ENCODE measurements at places on chromosomes 12 and 14.

DNA sequence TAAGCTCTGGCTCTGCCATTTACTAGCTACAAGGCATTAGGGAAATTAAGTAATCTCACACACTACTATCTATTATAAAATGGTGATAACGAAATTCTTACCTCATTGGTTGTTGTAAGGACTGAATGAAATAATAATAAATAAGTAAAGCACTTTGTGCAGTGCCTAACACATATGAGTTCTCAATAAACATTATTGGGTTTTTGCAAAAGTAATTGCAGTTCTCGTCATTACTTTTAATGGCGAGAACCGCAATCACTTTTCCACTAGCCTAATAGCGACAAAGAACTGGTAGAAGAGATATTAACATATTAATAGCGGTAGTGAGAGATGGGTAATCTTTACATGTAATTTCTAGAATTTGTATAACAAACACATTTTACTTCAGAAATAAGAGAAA lies 9.2 kb downstream of the KRT77 start:
- no peak for DNase-seq

DNA sequence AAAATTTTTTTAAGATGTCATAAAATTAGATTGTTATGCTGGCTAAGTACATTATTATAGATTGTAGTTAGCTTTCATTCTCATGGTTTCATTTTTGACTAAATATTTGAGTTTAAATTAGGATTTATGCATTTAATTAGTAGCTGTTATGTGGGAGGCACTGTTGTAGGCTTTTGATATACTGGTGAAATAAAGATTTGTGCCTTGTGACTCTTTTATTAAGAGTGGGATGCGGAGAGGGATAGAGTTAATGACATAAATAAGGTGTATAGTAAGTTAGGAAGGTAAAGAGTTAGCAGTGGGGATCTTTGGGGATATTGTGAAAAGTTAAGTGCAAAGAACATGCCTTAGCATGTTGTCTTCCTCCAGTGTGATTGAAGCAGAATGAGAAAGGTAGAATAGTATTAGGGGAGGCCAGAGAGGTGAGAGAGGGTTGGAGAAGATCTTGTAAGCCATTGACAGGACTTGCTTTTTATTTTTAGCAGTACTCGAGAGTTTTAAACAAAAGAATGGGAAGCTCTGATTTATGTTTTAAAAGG lies 8.8 kb downstream of the ARHGAP5 start:
- DNase-seq, result no peak

- no peak for DNase-seq
These were observed 15.4 kb downstream of the HSP90AA1 start for GRCh38 chr14:102071283-102071998.

DNA sequence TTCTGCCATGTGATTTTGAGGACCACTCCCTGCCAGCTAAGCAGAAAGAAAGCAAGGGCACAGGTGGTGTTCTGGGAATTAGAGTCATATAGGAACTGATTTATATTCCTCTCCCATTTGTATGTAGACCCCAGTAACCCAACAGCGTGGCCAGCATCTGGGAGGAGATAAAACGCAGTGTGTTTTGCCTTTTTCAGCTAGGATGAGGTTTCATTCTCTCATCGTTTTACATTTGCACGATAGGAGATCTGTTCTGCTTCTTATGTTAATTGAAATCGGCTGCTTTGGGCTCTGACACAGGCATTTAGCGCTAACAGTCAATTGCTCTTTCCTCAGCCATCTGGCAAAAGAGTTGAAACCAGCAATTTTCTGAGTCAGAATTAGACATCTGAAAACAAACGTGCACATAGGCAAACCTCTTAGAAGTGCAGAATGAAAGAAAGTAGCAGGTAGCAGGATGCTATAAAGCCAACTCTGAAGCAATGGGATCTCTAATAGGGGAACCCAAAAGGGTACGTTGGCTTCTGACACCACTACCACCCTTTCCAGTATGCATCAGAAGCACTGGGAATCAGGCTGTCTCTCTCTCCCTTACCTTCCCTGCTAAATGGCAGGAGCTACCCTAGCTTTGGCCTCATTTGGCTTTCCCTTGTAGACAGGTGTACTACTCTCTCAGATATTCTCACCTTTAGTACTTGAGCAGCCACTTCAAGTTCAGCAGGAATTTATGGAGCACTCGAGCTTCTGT lies 219.1 kb downstream of the PHLDA1 start:
- DNase-seq, result no peak

DNA sequence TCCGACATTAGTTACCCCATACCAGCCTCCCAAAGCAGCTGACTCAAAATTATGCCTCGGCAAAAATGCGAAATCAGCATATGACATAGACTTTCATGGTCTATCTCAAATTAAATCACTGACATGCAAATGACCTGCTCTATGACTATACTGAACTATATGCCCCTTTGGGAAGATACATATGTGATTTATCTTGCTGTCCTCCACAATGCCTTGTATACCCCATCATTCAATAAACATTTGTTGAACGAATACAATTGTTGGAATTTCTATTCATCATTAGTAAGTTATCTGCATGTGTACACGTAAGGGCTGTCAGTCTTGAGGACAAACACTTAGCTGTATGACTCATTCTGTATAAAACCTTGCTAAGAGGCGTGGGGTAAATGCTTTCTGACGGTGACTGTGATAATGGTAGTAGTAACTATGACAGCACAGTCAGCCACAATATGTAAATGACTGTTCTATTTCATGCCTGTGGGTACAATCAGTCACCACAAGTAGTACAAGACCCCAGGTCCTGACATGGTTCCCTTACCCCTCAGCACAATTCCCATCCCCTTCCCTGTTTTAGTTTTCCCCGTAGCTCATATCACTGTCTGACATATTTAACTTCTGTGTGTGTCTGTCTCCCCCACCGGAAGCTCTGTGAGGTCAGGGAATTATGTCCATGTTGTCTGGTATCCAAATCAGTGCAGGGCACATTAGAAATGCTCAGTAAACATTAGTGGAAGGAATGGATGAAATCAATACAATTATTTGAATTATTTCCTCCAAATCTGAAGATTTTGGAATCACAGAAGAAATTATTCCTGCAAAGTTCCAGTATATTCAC lies 42.8 kb downstream of the STXBP6 start:
- DNase-seq, result no peak

DNA sequence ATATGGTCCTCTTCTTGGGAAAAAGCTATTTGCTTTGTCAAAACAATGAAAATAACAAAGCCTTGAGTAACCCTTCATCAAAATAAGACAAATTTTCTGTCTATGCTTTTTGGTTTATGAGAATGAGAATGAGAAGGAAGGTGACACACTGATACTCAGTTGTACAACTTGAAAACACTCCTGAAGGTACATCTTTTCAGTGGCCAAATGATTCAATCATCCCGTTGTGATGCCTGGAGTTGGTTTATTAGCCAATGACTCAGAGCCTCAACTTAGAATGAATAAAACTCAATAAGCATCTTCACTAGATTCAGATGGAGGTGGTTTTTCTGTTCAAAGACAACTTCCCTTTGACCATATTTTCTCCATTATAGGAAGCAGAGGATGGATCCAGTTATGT lies 7.8 kb upstream of the CALM1 start:
- DNase-seq, result no peak

DNA sequence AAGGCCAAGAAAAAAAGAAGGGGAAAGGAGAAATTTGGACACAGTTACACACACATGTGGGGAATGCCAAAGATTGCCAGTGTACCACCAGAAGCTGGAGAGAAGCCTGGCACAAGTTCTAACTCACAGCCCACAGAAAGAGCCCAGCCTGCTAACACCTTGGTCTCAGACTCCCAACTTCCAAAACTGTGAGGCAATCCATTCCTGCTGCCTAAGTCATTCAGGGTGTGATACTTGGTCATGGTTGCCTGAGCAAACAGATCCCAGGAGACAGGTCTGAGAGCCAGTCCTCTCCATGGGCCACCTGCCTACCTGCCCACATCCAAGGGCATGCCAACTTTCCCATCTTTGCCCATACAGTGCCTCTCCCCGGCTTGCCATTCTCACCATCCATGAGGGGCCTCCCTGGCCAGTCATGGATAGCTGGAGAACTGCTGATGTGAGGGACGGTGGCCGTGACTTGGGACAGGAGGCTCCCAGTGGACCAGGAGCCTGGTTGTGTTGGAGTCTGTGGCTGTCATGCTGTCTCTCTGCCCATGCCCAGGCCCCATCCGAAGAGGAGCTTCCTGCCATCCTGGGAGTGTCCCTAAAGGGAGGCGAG lies 198.0 kb upstream of the RTL1 start:
- DNase-seq, result no peak

GRCh38 chr14:35331605-35332516 lies 39.7 kb downstream of the PSMA6 start:
- DNase-seq, result peak; percentile 26

GRCh38 chr14:65261946-65262345 lies 150.6 kb upstream of the FUT8 start:
- no peak for DNase-seq

DNA sequence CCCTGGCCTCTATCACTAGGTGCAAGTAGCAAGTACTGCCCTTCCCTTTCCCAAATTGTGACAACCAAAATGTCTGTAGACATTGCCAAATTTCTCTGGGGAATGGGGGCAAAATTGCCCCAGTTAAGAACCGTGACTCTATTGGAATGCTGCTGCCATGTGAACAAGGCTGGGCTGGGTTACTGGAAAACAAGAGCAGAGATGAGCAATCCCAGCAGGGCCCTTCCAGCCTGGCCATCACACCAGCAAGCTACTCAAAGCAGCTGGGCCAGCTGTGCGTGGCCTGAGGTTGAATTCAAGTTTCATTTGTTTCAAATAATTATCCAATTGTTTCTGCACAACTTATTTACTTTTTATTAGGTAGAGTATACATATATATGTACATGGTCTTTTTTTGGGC lies 103.4 kb upstream of the PKP2 start:
- no peak for DNase-seq

DNA sequence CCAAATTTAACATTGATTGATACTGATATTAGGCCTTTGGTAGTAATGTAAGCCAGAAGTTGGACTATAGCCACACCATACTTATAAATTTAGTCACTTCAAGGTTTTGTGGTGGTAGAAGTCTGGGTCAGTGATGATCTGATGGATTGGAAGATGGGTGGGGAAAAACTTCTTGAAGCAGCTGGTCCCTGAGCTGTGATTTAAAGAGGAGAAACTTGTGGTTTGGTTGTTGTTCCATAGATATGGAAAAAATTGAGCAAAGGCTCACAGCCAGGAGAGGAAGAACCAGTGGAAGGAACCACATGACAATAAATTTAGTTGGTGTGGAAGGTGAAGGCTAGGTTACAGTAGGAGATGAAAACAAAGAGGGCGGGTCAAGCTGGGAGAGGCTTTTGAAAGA lies 26.1 kb downstream of the PTHLH start:
- DNase-seq, result no peak

DNA sequence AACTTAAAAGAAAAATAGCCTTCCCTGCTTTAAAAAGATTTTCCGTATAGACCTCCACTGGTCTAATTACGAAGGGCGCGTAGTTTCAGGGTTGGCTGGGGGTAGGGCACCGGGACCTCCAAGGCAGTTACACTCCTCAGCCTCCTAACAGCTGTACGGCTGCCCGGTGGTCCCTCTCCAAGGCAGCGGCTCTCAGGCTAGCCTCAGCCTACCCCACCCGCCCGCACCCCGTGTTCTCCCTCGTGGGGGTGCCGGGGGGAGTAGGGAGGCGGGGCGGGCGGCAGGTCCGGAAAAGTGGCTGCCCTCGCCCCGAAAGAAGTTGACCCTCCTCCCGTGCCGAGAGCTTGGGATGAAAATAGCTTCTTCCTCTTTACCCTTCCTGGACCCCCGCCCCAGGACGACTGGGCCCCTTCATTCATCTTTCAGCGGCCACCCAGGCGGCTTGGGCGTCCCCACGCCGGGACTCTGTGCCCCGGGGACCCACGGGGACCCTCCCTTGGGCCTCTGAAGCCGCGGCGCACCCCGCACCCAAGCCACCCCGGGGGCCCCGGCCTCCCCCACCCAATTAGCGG lies 991 bp upstream of the RCOR1 start:
- DNase-seq, result peak; percentile 36

GRCh38 chr12:24600996-24601395 lies 347.9 kb downstream of the BCAT1 start:
- no peak for DNase-seq

DNA sequence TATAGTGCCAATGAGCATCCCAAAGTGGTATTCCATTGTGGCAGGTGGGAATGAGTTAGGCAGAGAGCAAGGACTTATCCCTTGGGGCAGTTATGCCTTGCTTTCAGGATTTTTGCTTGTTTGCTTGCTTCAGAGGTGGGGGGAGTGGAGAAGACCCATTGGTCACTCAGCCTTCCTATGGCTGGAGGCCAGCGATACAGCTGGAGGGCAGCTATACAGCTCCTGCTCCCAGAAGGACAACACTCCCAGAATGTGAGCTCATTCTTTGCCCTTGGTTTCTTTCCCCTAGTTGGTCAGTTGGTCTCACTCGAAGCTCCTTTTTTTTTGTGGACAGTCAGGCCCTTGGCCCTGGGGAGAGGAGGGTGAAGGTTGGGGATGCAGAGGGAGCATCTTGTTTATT lies 14.5 kb downstream of the KRT83 start:
- no peak for DNase-seq
